CD4-positive, alpha-beta T cell treated with Interleukin-21 for 1 hour (primary cell): ENCODE measurements at places on chromosomes 4 and X.

GRCh38 chr4:134057356-134057755 is 144.2 kb downstream of the PABPC4L start:
- DNase-seq: no peak

- peak; percentile 72 for DNase-seq
Measured at GRCh38 chrX:19887911-19888879, 795 bp upstream of the SH3KBP1 start.

DNA sequence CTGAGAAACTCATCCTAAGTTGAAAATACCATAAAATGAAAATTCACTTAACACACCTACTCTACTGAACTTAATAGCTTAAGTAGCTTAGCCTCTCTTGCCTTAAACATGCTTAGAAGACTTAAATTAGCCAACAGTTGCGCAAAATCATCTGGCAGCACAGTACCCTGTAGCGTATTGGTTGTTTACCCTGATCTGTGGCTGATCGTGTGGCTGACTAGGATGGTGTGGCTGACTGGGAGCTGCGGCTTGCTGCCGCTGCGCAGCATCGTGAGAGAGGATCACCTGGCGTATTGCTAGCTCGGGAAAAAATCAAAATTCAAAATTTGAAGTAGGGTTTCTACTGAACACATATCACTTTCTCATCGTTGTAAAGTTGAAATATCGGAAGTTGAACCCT is 6.3 kb downstream of the RUFY3 start:
- DNase-seq: no peak

DNA sequence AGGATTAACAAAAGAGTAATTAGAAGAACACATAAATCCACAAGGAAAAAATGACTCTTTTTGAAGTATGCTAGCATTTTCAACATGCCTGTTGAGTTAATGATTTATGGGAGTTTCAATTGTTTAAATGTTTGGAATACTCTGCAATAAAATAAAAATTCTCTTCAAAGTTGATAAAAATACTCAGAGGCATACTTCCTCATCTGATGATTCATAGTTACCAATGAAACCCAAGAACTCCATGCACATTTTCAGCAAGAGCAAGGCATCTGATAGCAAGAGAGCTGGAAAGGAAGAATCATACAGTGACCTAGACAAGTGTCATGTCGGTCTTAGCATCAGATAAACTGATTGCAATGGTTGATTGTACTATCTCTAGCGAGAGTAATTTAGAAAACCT is 443.7 kb upstream of the ATOH1 start:
- DNase-seq: no peak

DNA sequence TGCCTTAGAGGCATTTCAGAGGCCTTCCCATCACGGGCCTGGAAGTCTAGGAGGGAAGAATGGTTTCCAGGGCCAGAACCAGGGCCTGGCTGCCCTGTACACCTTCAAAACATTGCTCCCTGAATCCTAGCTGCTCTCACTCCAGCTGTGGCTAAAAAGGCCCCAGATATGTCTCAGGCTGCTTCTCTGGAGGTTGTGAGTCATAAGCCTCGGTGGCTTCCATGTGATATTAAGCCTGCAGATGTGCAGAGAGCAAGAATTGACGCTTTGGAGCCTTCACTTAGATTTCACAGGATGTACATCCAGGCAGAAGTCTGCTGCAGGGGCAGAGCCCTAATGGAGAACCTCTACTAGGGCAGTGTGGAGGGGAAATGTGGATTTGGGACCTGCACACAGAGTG is 502.5 kb downstream of the GRXCR1 start:
- DNase-seq: no peak

- no peak for DNase-seq
Measured at GRCh38 chr4:185744488-185744862, 67.5 kb downstream of the SORBS2 start.

GRCh38 chr4:180828455-180829018 is 1414.7 kb upstream of the TENM3 start:
- no peak for DNase-seq

DNA sequence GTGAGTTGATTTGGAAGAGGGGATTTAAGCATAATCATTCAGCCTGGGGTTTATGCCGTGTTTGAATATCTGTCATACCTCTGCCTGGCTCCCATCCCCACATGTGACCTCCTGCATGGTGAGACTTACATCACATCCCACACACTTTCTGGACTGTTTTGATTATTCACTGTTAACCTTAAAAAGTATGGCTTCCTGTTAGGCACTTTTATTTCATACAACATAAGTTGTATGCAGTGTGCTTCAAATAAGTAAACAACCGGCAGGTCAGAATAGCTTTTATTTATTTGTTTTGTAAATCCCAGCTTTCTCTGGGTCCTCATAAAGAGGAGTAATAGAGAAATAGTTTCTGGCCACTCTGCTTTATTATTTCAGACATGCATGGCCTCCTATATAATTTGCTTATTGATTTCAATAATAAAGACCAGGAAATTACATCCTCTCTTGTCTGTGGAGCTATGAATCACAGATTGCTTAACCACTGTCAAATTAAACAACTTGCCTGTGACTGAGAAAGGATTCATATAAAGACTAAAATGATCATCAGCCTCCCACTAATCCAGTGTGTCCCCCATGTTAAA is 376.8 kb upstream of the ZFP42 start:
- DNase-seq: no peak

GRCh38 chrX:41384051-41384705 is 50.2 kb downstream of the DDX3X start:
- DNase-seq: peak; percentile 67

DNA sequence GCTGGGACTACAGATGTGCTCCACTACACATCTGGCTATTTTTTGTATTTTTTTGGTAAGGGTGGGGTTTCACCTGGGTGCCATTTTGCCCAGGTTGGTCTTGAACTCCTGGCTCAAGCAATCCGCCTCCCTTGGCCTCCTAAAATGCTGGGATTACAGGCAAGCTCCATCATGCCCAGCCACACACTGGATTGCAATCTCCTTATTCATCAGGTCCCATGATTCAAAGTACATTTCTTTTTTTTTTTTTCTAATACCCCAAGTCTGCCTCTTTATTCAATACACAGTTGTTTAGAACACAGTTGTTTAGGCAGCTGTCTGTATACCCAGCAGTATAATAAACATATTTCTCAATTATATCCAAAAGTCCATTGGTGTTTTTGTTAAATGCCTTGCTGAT is 130.3 kb upstream of the ARSJ start:
- no peak for DNase-seq

DNA sequence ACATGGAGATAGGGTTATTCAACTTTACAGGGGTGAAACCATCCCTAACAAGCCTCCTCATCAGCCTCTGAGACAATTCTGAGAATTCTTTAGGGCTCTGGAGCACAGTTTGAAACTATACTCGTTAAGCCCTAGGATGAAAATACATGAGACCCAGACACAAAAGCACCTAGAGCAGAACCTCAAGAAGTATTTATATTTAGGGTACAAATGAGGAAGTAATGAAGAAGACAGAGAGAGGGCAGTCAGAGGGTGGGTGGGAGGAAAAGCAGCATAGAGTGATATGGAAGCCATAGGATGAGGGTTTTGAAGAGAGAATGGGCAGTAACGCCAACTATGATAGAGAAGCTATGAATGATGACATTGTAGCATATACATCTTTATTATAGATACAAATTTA is 250.3 kb downstream of the DCLK2 start:
- no peak for DNase-seq

- no peak for DNase-seq
Measured at GRCh38 chr4:165909947-165910346, 36.9 kb downstream of the TLL1 start.

GRCh38 chr4:147884536-147884935 is 152.6 kb downstream of the ARHGAP10 start:
- DNase-seq: no peak

GRCh38 chrX:43225626-43226328 is 430.3 kb upstream of the MAOA start:
- no peak for DNase-seq

GRCh38 chr4:112516471-112517066 is 589 bp upstream of the NEUROG2 start:
- no peak for DNase-seq

DNA sequence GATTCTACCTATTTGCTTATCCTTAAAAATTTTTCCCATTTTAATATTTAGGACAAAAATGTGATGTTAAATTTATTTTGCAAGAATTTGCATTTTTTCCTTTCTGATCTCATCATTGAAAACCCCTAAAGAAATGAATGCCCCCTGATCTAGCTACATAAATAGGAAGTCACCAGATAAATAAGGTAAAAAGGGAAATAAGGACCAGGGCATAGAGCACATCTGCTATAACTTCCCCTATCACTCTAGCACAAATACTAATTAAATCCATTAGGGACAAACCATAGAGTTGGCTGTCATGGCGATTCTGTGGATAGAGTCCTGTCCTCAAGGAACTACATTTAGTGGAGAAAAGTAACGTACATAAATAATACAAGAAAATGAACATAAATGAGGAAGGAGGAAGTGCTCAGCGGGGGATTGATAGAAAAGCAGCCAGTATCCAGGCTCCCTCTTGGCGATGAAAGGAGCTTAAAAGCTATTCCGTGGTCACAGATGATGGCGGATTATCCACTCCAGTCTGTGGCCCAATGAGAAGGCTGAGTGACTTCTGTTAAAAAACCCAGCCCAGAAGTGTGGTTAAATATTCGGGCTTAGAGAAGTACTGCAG is 76.9 kb upstream of the RPL34 start:
- DNase-seq: no peak

- DNase-seq: no peak
Measured at GRCh38 chr4:87278335-87278794, 44.3 kb downstream of the HSD17B13 start.
